NCI-H1436 (cell line): ENCODE measurements at places on chromosomes 3 and 15.

- DNase-seq, result no peak
Measured at GRCh38 chr15:47963265-47963664, 157.5 kb upstream of the SLC24A5 start.

- no peak for DNase-seq
Measured at GRCh38 chr3:53570709-53571108, 76.3 kb downstream of the CACNA1D start.

DNA sequence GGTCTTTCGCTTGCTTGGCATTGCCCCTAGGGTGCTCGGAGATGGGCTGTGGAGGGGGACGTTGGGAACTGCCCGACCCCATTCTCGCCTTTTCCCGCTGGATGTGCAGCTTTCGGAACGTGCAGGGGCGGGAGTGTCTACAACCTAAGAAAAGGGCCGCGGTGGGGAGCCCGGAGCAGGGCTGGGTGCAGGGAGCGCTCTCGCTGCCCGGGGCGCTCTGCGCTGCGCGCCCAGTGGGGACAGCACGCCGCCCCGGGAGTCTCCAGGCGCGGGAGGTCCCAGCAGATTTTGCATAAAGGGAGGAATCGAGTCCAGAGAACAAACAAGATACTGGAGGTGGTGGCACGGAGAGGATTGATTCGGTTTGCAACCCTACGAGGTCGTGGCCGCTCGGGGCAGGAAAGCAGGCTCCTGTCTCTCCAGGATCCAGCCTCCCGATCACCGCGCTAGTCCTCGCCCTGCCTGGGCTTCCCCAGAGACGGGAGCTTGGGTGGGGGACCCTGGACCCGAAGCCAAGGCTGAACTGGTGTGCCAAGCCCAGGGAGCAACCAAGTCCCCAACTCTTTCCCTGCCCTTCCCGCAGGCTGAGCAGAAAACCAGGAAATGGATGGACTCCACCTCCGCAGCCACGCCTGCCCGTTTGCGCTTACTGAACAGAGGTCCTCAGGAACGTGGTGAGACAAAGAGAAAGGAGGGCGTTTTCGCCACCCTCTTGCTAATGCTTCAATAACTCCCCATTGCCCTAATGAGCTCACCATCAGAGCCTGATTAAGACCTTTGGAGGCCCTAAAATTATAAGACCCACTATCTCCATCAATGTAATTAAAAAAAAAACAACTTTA, 59.7 kb downstream of the NOX5 start:
- peak; percentile 49 for DNase-seq

DNA sequence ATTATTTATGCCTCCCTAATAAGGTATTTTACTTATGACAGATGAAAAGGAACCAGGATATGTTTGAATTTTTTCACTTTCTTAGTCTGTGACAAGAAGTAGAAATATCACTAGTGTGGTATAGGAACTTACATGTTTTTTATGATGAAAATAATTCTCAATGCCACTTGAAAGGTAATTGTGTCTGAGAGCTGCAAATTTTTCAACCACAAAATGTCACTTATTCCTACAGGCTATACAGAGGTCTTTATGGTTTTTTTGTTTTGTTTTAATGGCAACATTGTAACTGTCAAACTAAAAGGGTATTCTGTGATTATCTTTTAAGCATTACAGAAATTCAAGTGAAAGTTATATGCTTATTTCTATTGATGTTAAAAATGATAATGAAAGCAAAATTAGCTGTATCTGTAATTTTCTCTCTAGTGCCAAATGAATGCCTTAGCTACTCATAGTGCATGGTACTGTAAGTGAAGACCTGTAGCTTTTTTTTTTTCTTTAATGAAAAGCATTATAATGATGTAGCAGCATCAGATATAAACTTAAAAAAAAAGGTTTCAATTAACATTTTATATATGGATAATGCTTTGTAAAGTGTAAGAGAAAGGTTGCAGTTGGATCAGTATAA, 14.7 kb downstream of the FEM1B start:
- no peak for DNase-seq

- no peak for DNase-seq
Measured at GRCh38 chr3:177195242-177195991, 1.9 kb downstream of the TBL1XR1 start.

DNA sequence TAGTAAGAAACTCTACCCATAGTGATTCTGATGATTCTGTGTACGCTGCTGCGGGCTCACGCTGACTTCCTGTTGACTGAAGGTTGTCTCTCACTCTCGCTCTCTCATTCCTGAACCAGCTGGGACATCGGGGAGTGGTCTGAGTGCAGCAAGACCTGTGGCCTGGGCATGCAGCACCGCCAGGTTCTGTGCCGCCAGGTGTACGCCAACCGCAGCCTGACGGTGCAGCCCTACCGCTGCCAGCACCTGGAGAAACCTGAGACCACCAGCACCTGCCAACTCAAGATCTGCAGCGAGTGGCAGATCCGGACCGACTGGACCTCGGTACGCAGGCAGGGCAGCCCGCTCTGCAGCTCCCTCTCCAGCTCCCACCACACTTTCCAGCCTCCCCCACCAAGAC, 63.6 kb upstream of the NR2E3 start:
- no peak for DNase-seq

- DNase-seq, result no peak
Measured at GRCh38 chr15:64851503-64851840, 9.8 kb downstream of the PLEKHO2 start.

- no peak for DNase-seq
Measured at GRCh38 chr3:12353796-12354525, 65.1 kb downstream of the PPARG start.

DNA sequence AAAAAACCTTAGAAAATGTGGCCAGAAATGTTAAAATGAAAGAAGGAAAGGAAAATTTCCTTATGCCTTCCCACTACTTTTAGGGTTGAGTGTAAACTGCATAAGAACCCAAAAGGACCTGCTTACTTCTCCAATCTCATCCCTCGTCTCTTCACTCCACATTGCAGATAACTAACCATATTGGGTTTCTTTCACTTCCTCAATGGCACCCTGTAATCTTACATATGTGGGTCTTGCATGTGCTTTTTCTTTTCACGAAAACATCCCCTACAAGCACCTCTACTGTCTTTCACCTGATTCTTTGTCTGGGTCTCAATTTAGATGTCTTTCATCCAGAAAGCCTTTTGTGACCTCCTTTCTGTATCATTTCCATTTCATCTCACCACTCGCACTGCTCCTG, 23.1 kb downstream of the EOMES start:
- DNase-seq, result no peak

- no peak for DNase-seq
Measured at GRCh38 chr3:152610622-152611021, 224.3 kb upstream of the P2RY1 start.

- no peak for DNase-seq
Measured at GRCh38 chr3:58120075-58120812, 90.5 kb downstream of the DNASE1L3 start.

DNA sequence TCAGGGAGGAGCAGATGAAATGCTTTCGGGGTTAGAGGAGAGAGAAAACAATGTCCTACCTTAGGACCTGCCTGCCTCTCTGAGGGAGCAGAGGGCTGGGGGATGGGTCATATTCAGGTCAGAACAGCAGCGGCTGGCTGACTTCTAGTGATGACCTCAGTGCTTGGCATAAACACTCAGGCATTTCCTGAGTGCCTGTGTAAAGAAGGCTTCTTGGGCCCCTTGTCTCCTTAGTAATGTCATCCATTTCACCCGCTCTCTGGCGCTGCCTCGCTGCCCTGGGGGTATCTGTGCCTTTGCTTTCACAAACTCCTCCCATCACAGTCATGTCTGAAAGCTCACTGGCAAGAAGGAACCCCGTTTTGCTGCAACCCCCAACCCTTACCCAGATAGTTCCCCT, 82.9 kb upstream of the GSK3B start:
- peak; percentile 57 for DNase-seq
